Kidney (tissue), 22 donors: ENCODE measurements at places on chromosomes 5 and 9. TPM values are rescaled to one million over a fixed set of nuclear protein-coding genes. Genes with fewer than 3 reads are reported as not detected.

The PPIP5K2 gene
- 17.1 TPM for polyA plus RNA-seq

The ALDH1A1 gene
- polyA plus RNA-seq: 295 TPM

The NUTM2G gene
- polyA plus RNA-seq: not detected

The GRM6 gene
- polyA plus RNA-seq: not detected

The TMEM167A gene
- 55.3 TPM for polyA plus RNA-seq

The SLC6A3 gene
- 0.09 TPM for polyA plus RNA-seq

The ZBED3 gene
- 8.9 TPM for polyA plus RNA-seq

The PDE8B gene
- polyA plus RNA-seq: 3.7 TPM

The SLC6A18 gene
- polyA plus RNA-seq: 1.5 TPM

The DMRTA1 gene
- polyA plus RNA-seq: 2.6 TPM

The WDR31 gene
- polyA plus RNA-seq: 3.1 TPM

- DNase-seq: peak; percentile 28
Observed at GRCh38 chr5:80654054-80654390, 430 bp upstream of the MSH3 start.

- no peak for DNase-seq
Observed at GRCh38 chr9:78406933-78407332, 110.0 kb downstream of the PSAT1 start.

GRCh38 chr5:108315829-108316228 is 66.1 kb downstream of the FBXL17 start:
- DNase-seq: no peak

DNA sequence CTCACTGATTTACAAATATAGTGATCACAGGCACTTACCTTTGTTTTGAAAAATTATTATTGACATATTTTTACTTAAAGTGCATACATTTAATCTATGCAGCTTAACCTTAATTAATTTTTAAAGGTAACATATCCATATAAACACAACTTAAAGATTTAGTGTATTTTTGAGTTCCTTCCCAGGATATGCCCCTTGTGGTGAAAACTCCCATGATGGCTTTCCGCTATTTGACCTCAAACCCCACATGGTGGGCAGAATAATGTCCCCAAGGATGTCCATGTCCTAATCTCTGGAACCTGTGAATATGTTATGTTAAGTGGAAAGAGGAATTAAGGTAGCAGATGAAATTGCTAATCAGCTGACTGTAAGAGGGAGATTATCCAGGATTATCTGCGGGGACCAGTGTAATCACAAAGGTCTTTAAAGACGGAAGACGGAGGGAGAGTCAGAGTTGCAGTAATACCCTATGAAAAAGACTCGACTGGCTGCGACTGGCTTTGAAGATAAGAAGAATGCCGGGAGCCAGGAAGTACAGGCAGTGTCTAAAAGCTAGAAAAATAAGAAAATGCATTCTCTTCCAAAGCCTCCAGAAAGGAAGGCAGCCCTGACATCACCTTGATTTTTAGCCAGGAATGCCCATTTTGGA is 193.9 kb downstream of the ICE1 start:
- no peak for DNase-seq

- DNase-seq: no peak
Observed at GRCh38 chr9:122518841-122519240, at the start of gene OR1J4. TSS of gene OR1J4 (plus strand) at chr9:122519141. CDS start at chr9:122519141, 0 bp downstream.

DNA sequence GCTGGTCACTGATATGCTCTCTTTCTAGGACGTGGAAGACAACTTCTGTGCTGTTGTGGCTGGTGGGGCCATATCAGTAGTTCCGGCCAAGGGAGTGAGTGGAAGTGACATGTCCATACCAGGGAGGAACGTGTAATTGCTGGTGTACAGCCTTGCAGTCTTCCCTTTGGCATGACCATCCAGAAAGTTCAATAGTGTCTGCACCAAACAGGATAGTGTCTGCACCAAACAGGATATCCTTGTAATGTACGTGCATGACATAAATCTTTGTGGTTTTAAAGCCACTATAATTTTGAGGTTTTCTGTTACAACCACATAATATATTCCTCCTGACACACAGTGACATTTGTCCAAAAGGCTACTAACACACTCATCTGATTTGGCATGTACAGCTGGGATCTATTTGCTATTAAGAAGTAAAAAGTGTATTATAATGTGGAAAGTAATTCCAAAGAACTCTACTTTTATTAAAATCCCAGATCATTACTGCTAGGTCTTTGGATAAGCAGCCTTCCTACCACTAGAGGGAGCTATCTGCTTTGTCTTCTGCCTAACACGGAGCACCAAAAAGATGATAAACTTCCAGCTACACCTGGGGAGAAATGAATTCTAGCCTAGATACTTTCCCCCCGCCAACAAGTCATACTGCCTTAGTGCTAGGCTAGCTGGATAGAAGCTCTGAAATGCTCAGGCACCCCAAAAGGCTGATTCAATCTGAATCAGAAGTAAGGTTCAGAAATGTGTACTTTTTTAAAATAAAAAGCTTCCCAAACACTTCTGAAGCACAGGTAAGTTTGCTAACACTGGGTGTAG is 52.7 kb downstream of the RNF145 start:
- no peak for DNase-seq

DNA sequence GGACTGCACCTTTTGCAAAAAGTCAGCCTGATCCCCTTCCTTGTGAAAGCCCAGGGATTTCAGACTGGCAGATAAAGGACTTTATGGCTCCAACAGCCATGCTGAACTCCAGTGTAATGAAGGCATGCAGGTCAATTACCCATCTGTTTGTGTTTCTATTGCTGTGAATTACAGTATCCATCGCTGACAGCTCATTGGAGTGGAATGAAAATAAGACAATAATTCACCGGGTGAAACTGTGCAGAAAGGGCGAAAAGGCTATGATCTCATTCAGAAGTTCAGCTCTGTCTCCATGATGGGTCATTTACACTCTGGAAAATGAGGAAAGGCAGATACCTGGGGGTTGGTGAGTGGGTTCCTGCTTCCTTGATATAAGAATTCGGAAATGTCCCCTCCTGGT is 148.0 kb downstream of the BRINP1 start:
- DNase-seq: peak; percentile 21

DNA sequence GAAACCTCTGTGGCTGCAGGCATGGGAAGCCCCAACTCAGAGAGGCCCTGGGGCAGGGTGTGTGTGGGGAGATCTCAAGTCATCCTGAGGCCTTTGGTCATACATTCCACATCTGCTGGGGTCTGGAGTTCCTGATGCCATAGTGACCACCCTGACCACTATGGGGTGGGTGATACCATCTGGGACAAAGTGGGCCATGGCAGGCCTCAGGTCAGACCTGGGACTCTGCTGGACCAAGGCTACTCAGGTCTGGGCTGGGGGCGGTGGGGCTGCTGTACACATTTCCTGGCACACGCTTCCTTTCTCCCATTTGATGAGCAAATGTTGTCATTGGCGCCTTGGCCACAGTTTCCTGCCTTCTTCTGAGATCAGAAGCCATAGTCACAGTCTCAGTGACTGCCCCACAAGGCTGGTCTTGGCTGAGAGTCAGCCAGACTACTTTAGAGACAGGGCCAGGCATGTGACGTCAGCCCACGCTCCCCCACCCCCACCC is 15.1 kb upstream of the ACSL6 start:
- no peak for DNase-seq

DNA sequence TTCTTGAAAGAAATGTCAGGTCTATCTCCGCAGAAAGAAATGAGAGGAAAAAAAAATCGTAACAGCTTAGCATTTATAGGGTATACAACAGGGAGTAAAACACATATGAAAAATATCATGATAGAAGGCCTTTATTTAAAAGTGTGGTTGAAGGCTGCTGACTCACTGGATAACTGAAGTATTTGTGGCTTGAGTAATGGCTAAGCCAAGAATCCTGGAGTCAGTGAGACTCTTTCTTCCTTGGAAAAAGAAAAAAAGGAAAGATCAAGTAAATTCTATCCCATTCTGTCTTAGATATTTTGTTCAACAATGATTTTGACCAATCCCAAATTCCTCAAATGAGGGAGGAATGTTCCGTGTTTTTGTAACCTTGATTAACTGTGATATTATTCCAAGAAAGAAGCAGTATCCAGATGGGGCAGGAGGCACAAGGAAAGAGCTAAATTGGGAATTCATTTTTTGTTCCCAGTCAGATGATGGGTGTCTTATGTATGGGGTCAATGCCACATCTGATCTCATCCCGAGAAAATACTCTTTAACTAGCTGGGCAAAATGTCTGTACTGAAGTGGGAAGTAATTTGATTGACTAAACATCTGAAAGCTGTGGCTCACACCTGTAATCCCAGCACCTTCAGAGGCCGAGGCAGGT is 64.3 kb upstream of the MYO10 start:
- no peak for DNase-seq

GRCh38 chr9:35226651-35227050 is 64.8 kb downstream of the UNC13B start:
- DNase-seq: no peak

DNA sequence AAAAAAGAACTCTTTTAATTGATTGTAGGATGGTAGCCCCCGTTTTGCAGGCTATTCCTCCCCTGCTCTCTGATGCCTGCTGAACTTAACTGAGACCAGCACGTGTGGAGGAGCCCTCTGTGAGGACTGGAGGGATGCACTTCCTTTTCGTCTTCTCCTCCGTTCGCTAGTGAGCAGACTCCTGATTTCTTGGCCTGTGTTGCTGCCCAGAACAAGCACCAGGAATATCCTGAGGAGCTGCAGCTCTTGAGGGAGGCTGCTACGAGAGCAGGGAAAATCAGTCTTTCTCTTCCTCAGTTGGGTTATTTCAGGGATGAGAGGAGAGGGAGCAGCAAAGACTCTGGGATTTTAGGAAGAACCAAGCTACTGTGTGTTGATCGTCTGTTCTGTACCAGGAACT is 74.7 kb downstream of the ARHGAP26 start:
- no peak for DNase-seq

DNA sequence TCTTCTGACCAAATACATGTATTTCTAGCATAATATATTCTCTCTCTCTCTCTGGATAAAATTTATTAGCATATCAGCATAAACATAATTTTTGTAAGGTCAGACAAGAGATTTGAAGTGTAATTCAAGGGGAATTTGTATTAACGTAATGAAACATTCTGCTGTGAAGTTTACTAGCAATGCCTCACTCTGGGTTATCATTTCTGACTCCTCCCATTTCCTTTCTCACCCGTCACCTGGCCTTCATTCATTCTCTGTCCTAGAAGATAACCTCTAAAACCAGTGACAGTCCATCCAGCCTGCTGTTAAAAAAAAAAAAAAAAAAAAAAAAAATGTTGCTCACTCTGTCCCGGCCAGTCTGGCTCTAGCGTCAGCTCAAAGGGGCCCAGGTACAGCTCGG is 27.1 kb downstream of the GRAMD2B start:
- no peak for DNase-seq

DNA sequence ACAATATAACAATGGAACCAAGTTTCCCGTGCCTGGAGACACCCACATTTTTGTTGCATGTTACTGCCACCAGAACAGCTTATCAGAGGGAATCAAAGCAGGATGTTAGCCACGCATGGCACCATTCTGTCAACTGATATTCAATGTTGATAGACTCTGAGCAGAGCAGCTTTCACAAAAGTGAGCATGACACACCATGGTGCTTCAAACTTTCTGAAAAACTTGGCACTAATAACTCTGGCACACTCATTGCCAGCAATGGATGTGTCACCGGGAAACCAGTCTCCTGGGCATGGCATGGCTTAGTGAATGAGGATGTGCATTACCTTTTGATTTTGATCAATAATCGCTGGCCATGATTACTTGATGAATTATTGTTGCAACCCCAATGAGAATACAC is 19.7 kb downstream of the NIPSNAP3B start:
- DNase-seq: no peak

GRCh38 chr5:135155616-135156214 is 121.7 kb upstream of the PITX1 start:
- no peak for DNase-seq

DNA sequence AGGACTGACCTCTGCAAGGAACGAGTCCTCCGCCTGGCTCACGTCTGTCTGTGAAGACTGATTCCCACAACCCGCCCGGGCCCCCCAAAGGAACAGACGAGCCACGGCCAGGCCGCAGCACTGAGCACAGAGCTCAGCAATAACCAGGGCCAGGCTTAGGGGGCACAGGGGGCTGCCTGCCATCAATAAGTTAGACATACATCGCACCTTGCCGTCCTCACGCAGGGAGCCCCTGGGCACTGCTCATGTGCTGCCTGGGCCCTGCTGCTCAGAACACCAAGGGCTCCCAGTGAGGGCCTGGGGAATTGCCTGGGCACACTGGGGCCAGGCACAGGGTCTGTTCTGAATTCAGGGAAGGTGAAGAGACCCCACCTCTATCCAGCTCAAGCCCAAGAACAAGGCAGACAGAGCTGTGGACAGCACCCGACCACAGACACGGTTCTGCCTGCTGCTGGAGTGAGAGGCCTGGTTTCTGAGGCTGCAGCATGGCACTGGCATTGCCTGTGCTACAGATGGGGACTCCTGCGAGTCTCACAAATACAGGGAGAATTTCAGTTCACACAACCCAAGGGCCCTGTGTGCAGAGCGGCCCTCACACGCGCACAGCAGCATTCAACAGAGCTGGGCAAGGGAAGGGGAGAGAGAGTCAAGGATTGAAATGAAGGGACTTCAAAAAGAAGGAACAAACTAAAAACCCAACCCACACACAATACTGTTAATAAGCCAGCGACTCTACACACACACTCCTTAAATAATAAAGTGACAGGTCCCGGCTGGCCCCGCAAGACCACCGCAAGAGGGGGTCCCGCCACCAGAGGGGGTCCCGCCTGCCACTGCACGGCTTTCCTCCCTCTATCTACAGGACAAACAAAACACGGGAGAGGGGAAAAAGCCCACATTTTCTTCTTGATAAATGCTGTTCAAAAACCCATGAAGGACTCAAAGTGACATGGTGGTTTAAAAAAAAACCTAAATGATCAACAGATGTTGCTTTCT is 32.0 kb downstream of the PRRT1B start:
- DNase-seq: no peak

DNA sequence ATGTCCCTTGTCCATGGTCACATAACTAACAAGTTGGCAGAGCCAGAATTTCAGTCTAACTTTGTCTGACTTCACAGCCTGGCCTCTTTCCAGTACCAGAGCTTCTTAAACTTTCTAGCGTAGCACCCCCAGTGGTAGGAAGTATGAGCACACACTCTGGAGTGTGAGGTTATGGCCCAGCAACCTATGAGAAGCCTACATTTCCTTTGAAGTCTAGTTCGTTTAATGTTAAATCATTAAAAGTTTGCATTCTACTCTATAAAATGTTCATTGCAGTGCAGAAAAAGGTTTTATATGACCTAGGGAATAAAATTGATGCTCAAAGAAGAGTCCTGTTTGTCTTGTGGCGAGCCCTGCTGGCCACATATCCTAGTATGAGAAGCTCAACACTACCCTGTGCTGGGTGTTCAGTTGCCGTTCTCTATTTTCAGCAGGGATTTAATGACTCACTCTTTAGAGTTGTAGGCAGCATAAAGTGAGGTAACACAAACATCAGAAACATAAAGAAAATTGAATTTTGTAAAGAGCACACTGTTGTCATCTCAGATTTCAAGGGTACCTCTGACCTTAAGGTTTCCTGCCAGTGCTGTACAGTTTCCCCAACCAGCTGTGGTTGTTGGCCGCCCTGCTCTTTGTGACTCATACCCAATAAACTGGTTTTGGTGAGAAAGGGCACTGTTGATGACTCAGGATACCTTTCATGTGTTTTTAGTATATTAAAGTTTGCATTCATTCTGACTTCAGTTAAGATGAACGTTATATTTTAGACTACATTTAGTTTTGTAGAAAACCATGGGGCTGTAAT is 14.3 kb downstream of the MCCC2 start:
- no peak for DNase-seq

- peak; percentile 85 for DNase-seq
Observed at GRCh38 chr5:139650031-139650688, 2.0 kb downstream of the CXXC5 start.
